ENCODE measurements at places on chromosomes 4 and X. TPM values are rescaled to one million over a fixed set of nuclear protein-coding genes. Genes with fewer than 3 reads are reported as not detected.

DNA sequence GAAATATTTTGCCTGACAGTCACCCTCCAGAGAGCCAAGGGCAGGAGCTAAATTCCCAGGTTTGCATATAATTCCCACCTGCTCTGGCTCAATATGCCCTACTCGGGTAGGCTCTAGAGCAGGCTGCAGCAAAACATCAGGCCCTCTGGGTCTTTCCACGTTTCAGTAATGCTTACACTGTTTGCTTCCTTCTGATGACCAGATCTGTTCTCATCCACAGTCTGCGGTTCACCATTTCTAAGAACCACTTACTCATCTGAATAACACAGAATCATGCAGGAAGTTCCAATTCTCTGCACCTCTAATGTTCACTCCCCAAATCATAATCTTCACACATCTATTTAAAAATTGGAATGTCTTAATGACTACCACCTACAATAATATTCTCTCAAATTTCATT, 141.4 kb downstream of the PPP3CA start:
- no peak for DNase-seq

- DNase-seq: no peak
Observed at GRCh38 chr4:12239897-12240636, 811.4 kb upstream of the HS3ST1 start.

GRCh38 chr4:34921391-34921790, 1322.9 kb downstream of the ARAP2 start:
- no peak for DNase-seq

Gene RNF113A
- 12.5 TPM for polyA plus RNA-seq

DNA sequence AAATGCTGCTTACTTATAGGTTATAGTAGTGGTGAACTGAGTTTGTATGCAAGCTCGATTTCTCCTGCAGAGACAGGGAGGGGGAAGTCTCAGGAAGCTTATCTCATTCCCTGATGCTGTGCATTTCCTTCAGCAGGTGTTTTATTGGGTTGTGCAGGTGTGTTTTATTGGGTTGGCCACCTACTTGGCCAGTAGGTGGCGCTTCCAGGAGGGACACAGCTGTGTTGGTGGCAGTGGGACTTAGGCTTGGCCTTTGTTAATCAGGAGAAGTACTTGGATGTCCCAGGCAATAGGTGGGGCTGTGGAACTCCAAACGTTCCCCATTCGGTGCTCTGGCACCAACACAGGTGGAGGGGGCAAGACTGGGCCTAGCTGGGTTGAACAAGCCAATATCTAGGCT, 196.0 kb upstream of the DCAF8L1 start:
- no peak for DNase-seq

Gene PKD2
- 77.0 TPM for polyA plus RNA-seq

Gene CRLF2
- polyA plus RNA-seq: not detected

Gene HSFX4
- not detected for polyA plus RNA-seq

DNA sequence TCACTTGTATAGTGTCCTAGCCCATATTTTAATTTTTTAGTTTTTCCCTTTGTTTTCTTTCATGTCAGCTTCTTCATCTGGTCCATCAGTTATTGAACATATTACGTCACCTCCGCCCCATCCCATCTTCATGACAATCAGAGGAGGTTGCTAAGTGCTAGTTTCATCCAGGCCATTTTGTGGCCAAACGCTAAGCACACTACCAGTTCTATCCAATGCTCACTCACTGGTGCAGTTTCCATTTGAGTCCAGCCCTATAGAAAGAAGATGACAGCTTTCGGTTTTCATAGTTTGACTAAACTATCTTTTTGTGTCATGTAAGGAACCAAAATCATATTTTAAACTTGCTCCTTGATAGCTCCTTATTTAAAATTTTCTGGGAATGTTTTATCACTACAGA, 304.2 kb downstream of the TENM3 start:
- DNase-seq: no peak

DNA sequence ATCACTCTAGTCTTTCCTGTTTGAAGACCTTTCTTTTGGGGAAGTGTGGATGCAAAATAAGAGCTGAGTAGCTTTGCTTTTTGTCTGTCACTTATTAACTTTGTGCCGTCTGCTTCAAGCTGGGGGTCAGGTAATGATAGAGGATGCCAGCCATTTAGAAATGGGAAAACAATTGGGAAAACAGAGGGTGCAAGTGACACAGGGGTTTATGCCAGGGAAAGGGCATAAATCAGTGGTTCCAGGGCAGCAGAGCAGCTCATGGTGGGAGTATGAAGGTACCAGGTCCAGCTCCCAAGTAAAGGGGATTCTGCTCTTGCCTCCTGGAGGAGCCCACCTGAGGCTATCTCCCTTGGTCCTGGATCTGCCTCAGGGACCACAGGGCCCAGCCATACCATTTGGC, 91.9 kb upstream of the GPR50 start:
- no peak for DNase-seq

DNA sequence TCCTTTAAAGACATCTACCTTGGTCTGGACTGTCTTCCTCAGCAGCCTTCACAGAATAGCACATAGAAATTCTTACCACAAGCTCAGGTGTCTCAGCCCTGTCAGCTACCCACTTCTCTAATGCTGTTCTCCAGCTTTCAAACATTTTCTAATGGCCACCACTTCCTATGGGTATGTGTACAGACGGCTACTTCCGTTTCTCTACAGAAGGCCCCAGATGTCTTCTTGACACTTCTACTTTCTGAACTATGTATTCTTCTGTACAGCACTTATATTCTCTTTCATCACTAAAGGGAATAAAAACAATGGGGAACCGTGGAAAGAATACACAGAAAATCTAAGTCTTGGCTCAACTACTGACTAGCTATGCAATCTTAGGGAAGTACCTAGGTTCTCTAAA, 13.3 kb downstream of the OPHN1 start:
- DNase-seq: no peak

GRCh38 chr4:187478292-187479140, 517.1 kb upstream of the ZFP42 start:
- no peak for DNase-seq

- DNase-seq: no peak
Observed at GRCh38 chr4:26821677-26822503, 38.8 kb upstream of the STIM2 start.

DNA sequence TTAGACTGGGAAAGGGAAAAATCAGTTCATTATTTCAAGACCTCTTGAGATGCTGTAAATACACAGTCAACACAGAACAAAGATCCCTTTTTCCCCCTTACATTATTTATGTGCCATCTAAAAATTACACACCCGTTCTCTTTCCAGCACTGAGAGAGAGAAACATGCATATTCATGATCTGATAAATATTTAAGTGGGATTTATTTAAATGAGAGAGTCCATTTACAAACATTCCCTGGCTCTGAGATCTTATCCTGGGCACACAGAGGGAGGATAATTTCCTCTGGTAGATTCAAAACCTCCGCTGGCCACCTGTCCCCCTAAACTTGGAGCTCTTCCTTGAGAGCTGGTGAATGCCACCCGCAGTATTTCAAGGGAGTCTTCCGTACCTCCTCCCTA, 88.6 kb downstream of the GRIA3 start:
- DNase-seq: no peak

DNA sequence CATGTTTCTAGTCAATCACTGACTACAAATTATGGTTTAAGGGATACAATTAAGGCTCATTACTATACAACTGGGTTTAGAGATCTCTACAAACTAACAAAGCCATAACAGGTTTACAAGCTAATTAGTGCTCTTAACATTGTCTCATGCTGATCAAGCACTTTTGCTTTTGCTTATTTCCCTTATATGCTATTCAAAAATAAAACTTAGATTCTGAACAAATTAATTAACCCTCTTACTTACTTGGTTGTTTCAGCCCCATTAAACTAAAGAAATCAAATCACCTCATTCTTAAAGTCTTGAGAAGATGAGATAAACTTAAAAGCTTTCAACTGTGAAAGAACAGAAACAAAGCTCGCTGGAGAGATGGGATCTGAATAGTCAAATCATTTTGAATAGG, 2024.5 kb upstream of the ADGRL3 start:
- DNase-seq: no peak

Gene F8A2
- polyA plus RNA-seq: not detected

DNA sequence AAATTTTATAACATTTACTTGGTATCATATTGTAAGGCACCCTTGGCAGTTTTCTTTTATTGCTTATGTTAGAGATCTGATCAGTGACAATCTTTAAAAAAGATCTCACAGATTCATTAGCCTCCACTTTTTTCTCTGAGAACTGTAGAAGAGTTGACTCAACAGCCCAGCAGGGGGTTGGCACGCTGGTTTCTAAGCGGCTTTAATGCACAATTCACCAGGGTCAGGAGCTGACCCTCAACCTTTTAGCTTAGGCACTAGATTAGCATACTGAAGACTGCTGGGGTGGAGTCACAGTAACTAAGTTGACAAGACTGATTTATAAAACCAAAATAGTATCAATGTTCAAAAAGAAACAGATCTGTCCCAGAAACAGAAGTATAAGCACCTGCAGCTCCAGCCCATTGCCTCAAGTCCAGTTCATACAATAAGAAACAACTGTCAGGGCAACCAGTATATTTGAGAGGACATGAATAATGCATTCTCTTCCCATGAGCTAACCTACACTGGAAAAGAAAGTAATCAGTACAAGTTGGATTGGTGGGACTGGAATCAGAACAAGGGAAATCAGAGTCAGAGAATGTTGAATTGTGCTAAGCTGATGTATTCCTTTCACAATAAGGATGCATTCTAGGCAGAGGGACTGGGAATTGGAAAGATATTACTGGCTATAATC, 77.6 kb downstream of the PDE5A start:
- DNase-seq: no peak

Gene DCAF8L1
- not detected for polyA plus RNA-seq

Measured in right renal pelvis (tissue), 4 donors.